ENCODE measurements at places on chromosomes 6 and 20.

DNA sequence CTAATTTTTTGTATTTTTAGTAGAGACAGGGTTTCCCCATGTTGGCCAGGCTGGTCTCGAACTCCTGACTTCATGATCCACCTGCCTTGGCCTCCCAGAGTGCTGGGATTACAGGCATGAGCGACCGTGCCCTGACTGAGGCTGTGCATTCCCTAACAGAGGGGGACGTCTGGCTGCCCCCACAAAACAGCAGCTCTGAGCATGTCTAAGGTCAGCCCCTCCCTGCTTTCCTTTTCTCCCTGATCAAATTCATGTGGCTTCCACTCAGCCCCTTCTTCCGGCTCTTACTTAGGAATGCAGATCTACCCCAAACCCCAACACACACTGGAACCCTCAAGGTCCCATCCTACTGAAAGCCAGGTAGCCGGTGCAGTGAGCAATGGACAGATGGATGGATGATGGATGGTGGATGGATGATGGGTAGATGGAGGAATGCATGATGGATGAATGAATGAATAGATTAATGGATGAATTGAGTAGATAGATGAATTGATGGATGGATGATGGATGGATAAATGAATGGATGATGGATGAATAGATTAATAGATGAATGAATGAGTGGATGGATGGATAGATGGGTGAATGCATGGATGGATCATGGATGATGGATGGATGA, 91.5 kb upstream of the BHLHE23 start:
- no peak for DNase-seq

- no peak for DNase-seq
These were observed 153.6 kb downstream of the MTHFD1L start for GRCh38 chr6:151018911-151019782.

- no peak for DNase-seq
These were observed 7.3 kb downstream of the HBS1L start for GRCh38 chr6:135047336-135047735.

- DNase-seq: peak; percentile 21
These were observed 37.7 kb upstream of the SYNCRIP start for GRCh38 chr6:85680388-85680787.

DNA sequence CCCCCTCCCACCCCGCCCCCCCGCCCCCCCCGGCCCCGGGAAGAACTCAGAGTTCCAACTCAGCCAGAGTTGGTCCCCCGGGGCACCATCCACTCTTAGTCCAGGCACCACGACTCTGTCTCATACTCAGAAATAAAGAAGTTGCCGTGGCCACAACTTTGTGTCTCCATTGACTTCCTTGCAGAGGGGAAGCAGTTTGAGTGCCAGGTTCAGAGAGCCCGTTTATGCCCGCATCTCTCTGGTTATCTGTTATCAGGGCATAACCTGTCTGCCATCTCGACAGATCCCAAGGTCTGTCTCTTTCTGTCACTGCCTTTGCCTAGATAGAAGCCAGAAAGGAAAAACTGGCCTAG, 605 bp downstream of the CDC5L start:
- DNase-seq: no peak

GRCh38 chr6:164108869-164109769, 694.6 kb downstream of the QKI start:
- DNase-seq: no peak

DNA sequence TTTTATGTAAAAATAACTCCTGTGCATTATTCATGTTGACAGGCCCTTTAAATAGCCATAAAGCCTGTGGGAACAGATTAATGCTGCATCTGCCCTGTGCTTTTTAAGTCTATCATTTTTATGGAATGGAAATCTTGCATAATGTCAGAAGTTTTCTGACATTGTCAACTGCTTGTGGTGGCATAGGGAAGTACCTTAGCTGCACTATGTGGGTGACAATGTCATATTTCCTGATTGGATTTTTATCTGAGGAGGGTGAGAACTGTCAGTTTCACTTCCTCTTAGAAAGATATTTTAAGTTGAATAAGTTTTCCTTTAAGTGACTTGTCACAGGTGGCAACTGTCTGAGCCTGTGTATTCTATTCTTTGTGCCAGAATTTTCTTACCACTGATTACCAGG, 267.9 kb downstream of the PLCB1 start:
- DNase-seq: no peak

DNA sequence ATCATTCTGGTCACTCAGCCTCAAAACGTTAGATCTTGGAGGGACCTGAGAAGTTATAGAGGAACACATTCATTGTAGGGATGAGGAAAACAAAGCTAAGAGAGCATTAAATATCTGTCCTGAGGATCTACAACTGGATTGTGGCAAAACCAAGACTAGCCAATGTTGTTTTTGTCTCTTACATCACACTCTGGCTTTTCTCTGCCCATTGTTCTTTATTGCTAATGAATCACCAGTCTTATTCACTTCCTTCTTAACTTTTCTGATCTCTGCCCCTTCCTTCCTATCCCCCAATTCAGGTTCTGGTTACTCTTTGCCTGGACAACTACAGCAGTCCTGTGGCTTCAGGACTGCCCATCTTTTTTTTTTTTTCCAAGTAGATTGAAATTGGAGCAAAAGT, 57.0 kb upstream of the PREP start:
- peak; percentile 52 for DNase-seq

- DNase-seq: no peak
These were observed at the start of gene GNAS-AS1 for GRCh38 chr20:58850693-58851174. Gene GNAS-AS1, minus strand, starts transcription at chr20:58850902.

- peak; percentile 88 for DNase-seq
These were observed 41.7 kb upstream of the FAM135A start for GRCh38 chr6:70371454-70372105.

DNA sequence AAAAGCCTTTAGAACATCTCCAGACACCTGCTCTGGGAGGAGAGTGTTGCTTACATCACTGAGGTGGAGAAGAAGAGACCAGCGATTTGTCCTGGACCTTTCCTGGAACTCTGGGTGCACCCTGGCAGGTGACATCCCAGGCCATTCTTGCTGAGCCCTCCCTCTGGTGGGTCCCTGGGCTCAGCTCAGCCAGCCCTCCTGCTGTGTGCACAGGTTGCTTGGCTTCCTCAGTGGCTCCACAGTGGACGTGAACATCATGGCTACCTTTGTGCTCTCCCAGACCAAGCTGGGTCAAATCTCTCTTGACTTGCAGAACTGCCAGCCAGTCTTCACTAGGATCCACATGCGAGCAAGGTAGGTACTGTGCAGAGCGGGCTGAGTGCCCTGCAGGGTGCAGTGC, 19.9 kb upstream of the BPIFA2 start:
- no peak for DNase-seq

DNA sequence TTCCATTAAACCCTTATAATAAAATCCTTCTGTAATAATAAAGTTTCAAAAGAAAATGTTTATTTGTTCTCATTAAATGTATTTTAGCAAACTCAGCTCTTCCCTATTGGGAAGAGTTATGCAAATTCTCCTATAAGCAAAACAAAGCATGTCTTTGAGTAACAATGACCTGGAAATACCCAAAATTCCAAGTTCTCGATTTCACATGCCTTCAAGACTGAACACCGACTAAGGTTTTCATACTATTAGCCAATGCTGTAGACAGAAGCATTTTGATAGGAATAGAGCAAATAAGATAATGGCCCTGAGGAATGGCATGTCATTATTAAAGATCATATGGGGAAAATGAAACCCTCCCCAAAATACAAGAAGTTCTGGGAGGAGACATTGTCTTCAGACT, 3.8 kb downstream of the IL17A start:
- no peak for DNase-seq

- DNase-seq: no peak
These were observed 52.1 kb downstream of the PHF20 start for GRCh38 chr20:35823937-35824336.

DNA sequence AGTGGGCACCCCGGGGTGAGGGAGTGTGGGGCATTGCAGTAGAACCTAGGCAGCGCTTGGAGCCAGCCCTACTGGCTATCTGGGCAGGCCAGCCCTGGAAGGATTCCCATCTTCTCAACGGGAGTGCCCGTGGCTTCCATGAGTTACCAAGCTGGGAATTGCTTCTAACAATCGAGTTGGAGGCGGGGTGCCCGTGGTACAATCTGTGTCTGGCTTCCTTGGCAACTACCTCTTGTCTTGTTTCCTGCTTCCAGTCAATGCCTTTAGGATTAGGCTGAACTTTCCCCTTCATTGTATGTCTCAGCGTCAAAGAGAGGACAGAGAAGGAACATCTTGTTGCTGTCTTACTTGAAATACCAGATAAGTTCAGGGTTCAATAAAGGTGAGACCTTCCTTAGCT, 33.3 kb downstream of the PPP1R14C start:
- DNase-seq: no peak

- no peak for DNase-seq
These were observed 85.3 kb upstream of the SLC22A23 start for GRCh38 chr6:3542032-3542640.

GRCh38 chr6:107075951-107076381, 39.3 kb downstream of the BEND3 start:
- DNase-seq: no peak

DNA sequence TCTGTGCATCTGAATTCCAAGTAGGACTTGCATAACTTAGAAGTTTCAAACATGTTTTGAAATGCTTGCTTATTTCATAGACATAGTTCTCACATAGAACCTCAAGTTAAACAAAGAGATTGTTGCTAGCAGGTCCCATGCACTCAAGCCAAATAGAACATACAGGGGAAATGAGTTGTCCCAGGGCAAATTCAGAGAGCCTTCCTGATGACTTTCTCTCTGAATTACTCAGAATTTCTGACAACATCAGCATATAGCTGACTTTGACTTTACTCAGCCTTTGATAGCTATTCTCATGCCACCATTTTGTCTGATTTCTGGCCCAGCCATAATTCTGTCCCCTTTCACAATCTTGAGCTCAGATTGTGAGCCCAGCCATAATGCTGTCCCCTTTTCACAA, 333.2 kb upstream of the PLCB4 start:
- peak; percentile 25 for DNase-seq

All from RKO (cell line).